ENCODE measurements at places on chromosomes 2 and 18.

- DNase-seq, result no peak
Measured at GRCh38 chr18:23545247-23545789, 41.0 kb downstream of the NPC1 start.

DNA sequence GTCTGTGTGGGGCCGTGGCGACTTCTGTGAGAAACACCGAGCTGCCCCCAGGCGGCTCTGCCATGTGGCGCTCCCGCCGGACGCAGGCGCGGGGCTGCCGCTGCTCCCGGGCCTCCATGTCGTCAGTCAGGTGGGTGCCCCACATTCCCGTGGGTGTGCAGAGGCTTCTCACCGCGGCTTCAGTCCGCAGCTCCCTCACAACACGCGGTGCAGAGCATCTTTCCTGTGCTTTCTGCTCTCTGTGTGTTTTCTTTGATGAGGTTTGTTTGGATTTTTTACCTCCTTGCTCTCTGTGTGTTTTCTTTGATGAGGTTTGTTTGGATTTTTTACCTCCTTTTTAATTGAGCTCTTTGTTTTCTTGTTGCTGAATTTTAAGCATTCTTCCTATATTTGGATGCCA, 13.0 kb downstream of the AQP12A start:
- DNase-seq, result no peak

- DNase-seq, result no peak
Measured at GRCh38 chr2:84807063-84807485, 73.8 kb downstream of the TRABD2A start.

GRCh38 chr2:203621981-203622515, 84.4 kb upstream of the CD28 start:
- DNase-seq, result no peak

DNA sequence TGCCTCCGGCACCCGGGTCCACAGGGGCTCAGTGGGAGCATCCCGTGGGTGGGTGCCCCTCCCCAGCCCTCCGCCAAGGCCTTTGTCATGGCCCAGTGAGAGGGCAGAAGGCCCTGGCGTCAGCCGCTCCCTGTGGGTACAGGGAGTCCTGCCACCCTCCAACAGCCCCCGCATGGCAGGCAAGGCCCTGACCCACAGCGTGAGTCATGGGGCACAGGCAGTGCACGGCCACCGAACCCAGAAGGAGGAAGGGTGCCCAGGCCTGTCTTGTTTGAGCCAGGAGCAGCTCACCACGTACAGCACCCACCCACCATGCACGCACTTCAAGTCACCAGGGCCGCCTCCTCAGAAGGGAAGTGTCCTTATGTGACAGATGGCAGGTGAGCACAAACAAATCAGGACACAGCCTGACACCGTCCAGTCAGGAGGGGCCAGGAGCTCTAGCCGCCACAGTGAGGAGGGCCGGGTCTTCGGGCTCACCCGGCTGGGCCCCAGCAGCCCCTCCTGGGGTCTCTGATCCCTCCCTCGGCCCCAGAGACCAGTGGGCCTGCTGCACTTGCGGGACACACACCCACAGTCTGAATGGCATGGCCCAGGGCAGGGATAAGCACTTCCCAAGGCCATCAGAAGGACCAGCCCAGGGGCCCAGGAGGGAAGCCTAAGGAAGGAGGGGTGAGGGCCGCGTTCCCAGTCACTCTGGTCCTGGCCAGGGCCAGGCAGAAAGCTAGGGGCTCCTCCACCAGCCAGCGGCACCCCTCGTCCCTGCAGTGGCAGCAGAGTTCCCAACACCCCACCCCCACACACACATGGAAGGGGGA, 25.8 kb downstream of the BIN1 start:
- no peak for DNase-seq

- no peak for DNase-seq
Measured at GRCh38 chr2:48272199-48272598, 257.8 kb upstream of the STON1 start.

All from muscle of arm (tissue), 14 donors.